ENCODE measurements at places on chromosomes 1 and 21.

GRCh38 chr1:31020007-31020790 is 45.3 kb downstream of the PUM1 start:
- DNase-seq: no peak

DNA sequence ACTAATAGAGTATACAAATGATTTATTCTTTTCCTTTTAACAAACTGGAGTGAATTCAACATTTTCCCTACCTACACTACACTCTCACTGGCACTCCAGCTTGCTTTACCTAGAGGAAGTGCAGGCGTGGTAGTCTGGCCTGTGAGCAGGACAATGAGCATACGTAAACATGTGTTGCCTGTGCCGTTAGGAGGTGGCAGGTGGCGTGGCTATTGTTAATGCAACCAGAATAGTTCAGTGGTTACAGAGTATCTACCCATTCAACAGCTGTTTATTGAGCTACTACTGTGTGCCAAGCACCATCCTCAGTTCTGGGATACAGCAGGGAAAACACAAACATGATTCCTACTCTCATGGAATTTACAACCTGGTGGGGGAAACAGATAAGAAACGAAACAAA is 299.7 kb upstream of the KAZN start:
- no peak for DNase-seq

- no peak for DNase-seq
These were observed 13.3 kb upstream of the ERICH3 start for GRCh38 chr1:74686928-74687327.

- DNase-seq: no peak
These were observed 24.4 kb downstream of the RC3H1 start for GRCh38 chr1:173997791-173998190.

DNA sequence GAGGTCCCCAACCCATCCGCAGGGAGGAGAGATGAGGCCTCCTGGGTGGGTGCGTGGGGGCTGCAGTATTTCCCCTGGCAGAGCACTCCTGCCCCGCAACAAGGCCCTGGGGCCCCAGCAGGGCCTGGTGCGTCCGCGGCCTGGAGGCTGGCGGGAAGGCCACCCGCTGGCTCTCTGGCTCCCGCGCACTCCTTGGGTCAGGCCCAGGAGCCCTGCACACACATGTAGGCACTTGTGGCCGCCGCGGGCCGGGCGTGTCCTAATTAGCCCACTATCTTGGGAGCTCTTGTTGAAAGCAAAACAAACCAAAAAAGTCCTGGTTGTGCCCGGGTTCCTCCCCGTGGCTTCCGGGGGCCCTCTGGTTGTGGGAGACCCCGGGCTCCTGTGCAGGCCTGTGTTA is 49.7 kb upstream of the CCDC27 start:
- no peak for DNase-seq

DNA sequence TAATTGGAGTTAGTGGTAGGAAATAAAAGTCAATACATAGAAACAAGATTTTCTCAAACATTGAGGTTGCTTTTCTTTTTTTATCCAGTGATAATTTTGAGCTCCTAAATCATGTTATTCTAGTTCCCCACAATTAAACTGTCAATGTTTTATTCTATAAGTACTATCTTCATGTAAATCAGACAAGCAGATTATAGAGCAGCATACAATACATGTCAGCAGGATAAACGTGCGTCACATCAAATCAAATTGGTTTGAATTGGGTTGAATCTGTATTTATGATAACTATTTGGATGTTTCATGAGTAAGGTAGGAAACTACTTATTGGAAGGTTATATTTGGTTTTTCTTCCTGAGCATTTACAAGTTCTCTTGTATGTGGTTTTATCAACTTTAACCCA is 2028.7 kb downstream of the NCAM2 start:
- no peak for DNase-seq

DNA sequence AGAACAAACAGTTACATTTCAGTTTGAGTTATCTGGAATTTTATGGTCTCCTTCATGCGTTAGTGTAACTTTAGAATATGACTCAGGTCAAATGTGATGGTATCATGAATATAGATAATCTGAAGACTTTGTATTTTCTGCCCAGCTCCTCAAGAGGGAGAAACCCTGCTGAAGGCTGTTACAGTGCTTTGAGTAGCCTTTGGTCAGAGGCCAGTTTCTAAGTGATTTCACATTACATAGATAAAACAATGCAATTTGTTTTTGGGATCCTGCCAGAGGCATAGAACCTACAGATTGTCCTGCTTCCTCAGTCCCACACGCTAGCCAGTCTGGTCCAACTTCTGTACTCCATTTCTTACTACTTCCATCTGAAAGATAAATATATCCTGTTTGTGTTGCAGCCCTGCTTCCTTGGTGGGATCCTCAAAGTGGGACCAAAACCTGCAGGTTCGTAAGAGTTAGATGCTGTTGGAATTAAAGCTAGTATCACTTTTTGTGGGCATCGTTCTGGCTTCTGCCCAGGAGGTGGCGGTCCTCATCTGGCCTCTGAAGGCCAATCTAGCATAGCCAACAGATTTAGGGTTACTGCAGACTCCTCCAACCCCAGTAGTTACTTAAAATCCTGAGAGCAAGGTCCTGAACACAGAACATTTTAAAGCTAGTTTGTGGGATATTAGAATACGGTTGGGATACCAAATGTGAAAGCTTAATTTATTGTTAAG is 645.8 kb upstream of the USP24 start:
- no peak for DNase-seq

- no peak for DNase-seq
These were observed 251.8 kb downstream of the ADGRL2 start for GRCh38 chr1:82052563-82052962.

- DNase-seq: no peak
These were observed 39.1 kb downstream of the PCSK9 start for GRCh38 chr1:55078470-55078869.

- no peak for DNase-seq
These were observed 1190.9 kb upstream of the PRMT6 start for GRCh38 chr1:105865546-105865945.

DNA sequence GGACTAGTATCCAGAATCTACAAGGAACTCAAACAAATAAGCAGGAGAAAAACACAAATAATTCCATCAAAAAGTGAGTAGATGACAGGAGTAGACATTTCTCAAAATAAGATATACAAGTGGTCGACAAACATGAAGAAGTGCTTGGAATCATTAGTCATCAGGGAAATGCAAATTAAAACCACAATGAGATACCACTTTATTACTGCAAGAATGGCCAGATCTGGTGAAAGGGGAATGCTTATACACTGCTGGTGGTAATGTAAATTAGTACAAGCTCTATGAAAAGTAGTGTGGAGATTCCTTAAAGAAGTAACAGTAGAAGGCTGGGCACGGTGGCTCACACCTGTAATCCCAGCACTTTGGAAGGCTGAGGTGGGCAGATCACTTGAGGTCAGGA is 73.8 kb downstream of the POU2F1 start:
- DNase-seq: no peak

Measured in stimulated activated CD8-positive, alpha-beta memory T cell treated with anti-CD3 and anti-CD28 coated beads, Interleukin-4, amount 100 ng/mL, for 1 hour (primary cell).